ENCODE measurements at places on chromosomes 13 and 19. TPM values are rescaled to one million over a fixed set of nuclear protein-coding genes. Genes with fewer than 3 reads are reported as not detected.

The B3GNT3 gene
- polyA plus RNA-seq, result not detected

The MAP1S gene
- 50.1 TPM for polyA plus RNA-seq

The SHC2 gene
- 0.68 TPM for polyA plus RNA-seq

The TFPT gene
- polyA plus RNA-seq, result 17.1 TPM

The TPTE2 gene
- not detected for polyA plus RNA-seq

The MBD3L3 gene
- not detected for polyA plus RNA-seq

The PRKCG gene
- polyA plus RNA-seq, result 0.04 TPM

The TNFRSF19 gene
- polyA plus RNA-seq, result 26.3 TPM

The RETN gene
- not detected for polyA plus RNA-seq

The MBD3L2 gene
- polyA plus RNA-seq, result not detected

The ZSCAN1 gene
- polyA plus RNA-seq, result not detected

The METTL21C gene
- polyA plus RNA-seq, result not detected

The CYP4F3 gene
- polyA plus RNA-seq, result not detected

The LYPD5 gene
- polyA plus RNA-seq, result 0.27 TPM

The APOC1 gene
- polyA plus RNA-seq, result 1.1 TPM

The TRAPPC5 gene
- polyA plus RNA-seq, result 185 TPM

The ATP4A gene
- not detected for polyA plus RNA-seq

The CDC34 gene
- 68.9 TPM for polyA plus RNA-seq

The FREM2 gene
- polyA plus RNA-seq, result not detected

The CPAMD8 gene
- polyA plus RNA-seq, result 0.63 TPM

The ADGRL1 gene
- polyA plus RNA-seq, result 2.2 TPM

The NTN5 gene
- polyA plus RNA-seq, result 0.11 TPM

The PBX4 gene
- 2.9 TPM for polyA plus RNA-seq

The FGF21 gene
- polyA plus RNA-seq, result not detected

The PGLYRP1 gene
- not detected for polyA plus RNA-seq
